ENCODE measurements at places on chromosomes 7 and 10. TPM values are rescaled to one million over a fixed set of nuclear protein-coding genes. Genes with fewer than 3 reads are reported as not detected.

Gene FXYD4
- 13.8 TPM for total RNA-seq

Gene HTR7
- 0.65 TPM for total RNA-seq

Gene GJC3
- not detected for total RNA-seq

- no peak for DNase-seq
These were observed 209.9 kb downstream of the CHCHD3 start for GRCh38 chr7:132872034-132872433.

DNA sequence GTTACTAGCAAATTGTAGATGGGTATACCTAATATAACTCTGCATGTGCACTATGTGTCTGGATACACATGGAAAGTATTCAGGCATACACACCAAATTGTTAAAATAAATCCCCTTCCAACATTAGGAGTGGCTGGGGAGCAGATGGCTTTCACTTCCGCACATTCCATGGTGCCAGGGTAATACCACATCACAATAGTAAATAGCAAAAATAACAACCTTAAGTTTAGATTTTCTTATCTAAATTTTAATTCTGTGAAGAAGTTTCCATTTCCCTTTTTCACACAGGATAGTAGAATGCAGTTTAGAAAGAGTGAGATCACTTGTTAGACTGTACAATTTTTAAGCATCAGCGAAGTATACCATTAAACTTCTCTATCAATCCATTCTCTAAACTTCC, 5.8 kb upstream of the ALOX5 start:
- DNase-seq = no peak

DNA sequence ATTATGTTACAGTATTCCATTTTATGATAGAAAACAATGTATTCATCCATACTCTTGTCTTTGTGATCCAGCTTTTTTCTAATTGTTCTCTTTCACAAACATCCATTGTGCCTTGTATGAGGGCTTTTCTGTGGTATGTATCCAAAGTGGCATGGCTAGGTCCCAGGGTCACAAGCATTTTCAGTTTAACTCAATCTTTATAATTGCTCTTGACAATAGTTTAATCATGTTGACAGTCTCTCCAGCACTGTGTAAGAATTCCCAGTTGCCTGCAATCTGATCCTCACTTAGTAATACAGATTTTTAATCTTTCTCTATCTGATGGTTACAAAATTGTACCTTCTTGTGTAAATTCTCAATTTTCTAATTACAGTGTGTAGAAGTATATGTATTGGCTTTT, 533.4 kb downstream of the NEBL start:
- no peak for DNase-seq

DNA sequence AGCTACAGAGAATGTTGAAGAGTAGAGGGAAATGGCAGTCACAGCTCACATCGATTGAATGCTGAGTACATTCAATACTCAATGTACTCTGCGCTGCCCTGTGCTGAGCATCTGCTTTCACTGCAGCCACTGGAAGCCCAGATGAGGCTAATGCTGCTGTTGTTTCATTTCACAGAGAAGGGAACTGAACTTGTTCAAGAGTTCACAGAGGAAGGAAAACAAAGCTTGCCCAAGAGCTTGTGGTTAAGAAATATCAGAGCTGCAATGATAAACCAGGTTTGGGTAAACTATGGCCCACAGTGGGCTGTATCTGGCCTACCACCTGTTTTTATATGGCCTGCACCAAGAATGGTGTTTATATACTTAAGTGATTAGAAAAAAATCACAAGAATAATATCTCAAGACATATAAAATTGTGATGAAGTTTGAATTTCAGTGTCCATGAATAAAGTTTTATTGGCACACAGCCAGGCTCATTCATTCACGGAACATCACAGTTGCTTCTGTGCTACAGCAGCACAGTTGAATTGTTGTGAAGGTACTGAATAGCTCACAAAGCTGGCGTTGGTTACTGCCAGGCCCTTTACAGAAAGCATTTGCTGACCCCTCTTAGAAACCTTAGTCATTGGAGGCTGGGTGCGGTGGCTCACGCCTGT, 64.1 kb downstream of the CFAP58 start:
- DNase-seq = no peak

GRCh38 chr7:4014346-4015050, 667.6 kb upstream of the FOXK1 start:
- DNase-seq = no peak

- DNase-seq = no peak
These were observed 54.8 kb upstream of the CACUL1 start for GRCh38 chr10:118809357-118810220.

DNA sequence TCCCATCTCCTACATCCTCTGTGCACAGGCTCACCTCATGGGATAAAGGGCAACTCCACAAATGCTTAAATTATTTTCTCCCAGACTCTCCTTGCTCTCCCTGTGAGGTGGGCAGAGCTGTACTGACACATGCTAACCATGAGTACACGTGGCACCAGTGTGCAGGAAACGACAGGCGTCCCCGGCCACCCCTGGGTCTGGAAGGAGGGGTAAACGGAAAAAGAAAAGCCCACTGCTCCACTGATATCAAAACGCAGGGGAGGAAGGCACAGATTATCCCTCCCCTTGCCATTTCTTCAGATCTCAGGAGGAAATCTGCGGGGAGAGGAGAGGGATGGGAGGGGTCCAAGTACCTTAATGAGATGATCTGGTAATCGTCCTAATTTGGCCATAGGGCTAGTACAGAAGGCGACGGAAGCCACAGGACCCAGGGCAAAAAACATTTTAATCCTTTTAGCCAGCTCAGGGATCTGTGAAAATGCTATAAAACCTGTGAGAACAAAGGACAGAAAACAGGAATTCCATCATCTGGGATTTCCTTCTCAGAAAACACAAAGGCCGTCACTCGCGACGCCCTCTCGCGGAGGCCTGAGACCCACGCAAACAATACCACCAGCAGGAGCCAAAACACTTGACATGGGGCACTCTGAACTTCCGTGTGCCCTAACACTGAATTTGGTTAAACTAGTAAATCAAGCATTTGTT, 17.8 kb upstream of the CH25H start:
- DNase-seq = no peak

DNA sequence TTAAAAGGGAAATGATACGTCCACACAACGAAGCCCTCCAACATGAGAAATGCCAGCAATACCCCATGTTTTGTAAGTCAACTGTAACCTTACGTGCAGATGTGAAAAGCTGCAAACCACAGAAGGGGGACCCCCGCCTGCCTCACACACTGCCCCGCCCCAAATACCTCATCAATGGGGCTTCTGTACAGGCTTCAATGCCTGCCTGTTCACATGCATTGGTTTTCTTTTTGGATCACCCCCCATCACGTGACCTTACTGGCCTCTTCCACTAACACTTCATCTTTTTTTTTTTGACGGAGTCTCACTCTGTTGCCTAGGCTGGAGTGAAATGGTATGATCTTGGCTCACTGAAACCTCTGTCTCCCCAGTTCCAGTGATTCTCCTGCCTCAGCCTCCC, 224.0 kb downstream of the TNS3 start:
- no peak for DNase-seq

DNA sequence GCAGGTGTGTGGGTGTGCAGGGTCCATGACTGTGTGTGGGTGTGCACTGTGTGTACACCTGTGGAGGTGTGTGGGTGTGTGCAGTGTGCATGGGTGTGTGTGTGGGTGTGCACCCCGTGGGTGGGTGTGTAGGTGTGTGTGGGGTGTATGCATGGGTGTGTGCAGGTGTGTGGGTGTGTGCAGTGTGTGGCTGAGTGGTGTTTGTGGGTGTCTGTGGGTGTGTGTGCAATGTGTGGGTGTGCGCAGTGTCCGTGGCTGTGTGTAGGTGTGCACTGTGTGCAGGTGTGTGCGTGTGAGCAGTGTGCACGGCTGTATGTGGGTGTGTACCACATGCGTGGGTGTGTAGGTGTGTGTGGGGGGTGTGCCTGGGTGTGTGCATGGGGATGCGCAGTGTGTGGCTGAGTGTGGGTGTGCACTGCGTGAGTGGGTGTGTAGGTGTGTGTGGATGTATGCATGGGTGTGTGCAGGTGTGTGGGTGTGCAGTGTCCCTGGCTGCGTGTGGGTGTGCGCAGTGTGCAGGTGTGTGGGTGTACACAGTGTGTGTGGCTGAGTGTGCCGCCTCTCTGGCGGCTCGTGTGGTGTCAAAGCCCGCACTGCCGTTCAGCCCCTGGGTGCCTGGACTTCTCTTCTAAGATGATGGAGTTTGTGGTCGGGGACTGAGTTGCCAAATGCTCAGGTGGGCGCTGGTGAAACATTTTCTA, 208.3 kb downstream of the DNAJB6 start:
- DNase-seq = no peak

GRCh38 chr10:87623191-87623590, 36.5 kb upstream of the PAPSS2 start:
- DNase-seq = no peak

DNA sequence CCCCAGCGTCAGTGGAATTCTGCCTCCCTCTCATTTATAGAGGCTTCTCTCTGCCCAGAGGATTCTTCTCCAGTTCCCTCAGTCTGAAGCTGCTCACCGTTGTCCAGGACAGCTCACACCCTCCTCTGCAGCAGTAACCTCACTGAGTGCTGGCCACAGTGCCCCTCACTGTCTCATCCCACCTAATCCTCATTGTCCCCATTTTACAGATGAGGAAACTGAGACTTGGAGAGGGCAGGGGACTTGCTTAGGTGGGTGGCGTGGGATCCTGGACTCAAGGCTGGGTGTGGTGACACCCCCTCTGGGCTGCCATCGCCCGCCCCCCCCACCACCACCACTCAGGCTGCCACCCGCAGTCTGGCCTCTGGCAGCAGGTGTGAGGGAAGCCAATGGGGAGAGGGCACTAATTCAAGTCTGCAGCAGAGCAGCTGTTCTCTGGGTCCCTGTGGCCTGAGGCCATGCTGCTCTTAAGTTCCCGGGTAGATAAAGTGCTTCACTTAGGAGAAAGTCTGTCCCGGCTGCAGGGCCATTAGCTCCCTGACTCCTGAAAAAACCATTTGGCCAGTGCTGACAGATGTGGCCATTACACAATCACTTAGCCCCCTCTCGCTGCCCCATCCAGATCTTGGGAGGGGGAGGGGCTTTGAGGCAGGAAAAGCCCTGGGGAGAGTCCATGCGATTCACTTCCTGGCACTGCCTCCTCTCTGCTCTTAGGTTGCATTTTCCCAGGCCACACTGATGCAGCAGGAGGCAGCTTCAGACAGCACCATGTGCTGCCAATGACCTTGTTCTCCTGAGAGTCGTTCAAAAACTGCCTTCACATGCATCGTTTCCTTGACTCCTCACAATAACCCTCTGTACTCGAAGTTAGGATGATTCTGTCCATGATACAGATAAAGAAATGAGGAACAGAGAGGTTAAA, 36.3 kb downstream of the DRGX start:
- no peak for DNase-seq

GRCh38 chr7:105661625-105662024, 80.3 kb upstream of the EFCAB10 start:
- DNase-seq = no peak

GRCh38 chr7:80082213-80082612, 52.4 kb upstream of the GNAI1 start:
- no peak for DNase-seq

DNA sequence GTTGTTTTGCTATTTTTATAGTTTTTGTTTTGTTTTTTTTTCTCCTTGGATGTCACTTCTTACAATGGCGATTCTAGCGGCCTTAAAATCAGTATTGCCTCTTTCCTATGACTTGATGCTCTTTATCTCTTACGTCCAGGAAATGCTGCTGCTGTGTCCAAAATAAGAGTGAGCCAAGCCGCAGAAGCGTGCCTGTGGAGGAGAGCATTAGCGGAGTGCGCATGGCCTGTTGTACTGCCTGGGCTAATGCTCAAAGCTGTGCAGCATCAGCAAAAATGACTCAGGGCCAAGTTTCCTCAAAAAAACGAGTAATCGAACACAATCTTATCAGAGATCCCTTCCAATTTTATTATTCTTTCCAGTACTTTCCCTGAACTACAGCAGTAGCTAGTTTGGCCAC, 18.5 kb upstream of the GAD2 start:
- no peak for DNase-seq

DNA sequence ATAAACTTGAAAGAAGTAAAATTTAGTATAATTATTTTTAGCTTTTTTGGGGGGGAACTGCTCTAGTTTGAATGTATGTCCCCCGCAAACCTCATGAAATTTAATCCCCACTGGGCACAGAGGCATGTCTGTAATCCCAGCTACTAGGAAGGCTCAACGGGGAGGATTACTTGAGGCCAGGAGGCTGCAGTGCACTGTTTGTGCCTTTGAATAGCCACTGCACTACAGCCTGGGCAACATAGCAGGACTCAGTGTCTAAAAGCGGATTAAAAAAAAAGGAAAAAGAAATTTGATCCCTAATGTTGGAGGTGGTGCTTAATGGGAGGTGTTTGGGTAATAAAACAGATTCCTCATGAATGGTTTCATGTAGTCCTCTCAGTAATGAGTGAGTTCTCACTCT, 43.1 kb upstream of the PHF14 start:
- DNase-seq = no peak

GRCh38 chr10:48526846-48527505, 77.9 kb downstream of the ARHGAP22 start:
- DNase-seq = no peak

GRCh38 chr10:34808801-34809745, 6.0 kb downstream of the PARD3 start:
- DNase-seq = no peak

DNA sequence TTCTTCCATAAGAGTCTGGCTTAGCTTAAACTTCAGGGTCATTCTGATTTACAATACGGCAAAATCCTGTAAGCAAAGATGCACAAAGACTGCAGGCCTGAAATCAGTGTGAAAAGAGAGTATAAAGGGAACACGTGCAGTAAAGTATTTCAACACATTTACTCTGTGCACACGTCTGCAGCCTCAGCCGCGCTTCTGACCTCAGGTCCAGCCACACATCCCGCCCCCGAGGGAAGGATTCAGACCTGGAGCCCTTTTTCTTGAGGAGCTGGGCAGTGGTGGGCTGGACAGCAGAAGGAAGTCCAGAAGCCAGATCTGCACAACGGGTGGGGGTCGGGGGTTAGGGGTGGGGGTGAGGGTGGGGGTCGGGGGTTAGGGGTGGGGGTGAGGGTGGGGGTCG, 58.9 kb upstream of the FAM20C start:
- DNase-seq = peak; percentile 38
